ENCODE measurements at places on chromosomes 2 and 18.
A peak's percentile ranks its signal among the peaks of the same experiment; 100 is the strongest.

- no peak for DNase-seq
Measured at GRCh38 chr18:76689646-76690264, 132.6 kb upstream of the ZNF236 start.

DNA sequence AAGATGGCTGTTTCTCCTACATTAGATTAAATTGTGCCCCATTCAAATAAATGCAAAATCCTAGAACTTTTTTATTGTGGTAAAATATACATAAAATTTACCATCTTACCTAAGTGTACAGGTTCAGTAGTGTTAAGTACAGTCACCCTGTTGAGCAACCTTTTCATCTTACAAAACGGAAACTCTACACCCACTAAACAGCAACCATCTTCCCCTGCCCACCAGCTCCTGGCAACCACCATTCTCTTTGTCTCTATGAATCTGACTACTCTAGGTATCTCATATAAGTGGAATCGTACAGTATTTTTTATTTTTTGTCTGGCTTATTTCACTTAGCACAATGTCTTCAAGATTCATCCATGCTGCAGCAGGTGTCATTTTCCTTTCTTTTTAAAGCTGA, 53.0 kb downstream of the ASXL2 start:
- DNase-seq: no peak

- DNase-seq: peak; percentile 82
Measured at GRCh38 chr2:218733171-218734021, 22.8 kb downstream of the TTLL4 start.

GRCh38 chr18:22783662-22784076, 149.5 kb upstream of the RBBP8 start:
- DNase-seq: no peak

DNA sequence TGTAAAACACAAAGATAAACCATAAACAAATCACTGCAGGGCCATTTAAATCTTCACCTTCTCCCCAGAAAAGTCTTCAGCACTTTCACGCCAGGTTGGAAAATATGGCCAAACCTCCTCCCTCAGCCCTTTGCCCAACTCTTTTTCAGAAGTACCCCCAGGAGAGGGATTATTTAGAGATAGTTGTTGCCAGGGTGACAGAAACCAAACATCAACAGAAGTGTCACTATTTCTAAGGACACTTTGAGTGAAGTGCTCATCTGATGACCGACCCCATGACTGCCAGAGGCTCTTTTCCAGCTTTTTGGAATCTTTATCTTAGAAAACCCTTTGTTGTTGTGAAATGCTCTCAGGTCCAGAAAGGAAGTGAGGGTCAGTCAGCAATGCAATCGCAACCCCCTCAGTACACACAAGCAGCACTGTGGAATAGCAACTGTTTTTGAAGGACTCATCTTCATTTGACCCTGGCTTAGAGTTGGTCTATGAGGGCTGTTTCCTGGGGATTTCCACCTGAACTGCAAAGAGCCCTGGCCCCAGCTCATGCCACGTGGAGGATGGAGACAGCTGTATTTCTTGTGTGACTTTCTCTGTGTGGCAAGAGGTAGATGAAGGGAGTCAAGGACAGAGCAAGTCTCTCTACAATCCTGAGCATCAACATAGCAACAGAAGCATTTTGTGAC, 114.0 kb upstream of the STON1 start:
- DNase-seq: no peak

DNA sequence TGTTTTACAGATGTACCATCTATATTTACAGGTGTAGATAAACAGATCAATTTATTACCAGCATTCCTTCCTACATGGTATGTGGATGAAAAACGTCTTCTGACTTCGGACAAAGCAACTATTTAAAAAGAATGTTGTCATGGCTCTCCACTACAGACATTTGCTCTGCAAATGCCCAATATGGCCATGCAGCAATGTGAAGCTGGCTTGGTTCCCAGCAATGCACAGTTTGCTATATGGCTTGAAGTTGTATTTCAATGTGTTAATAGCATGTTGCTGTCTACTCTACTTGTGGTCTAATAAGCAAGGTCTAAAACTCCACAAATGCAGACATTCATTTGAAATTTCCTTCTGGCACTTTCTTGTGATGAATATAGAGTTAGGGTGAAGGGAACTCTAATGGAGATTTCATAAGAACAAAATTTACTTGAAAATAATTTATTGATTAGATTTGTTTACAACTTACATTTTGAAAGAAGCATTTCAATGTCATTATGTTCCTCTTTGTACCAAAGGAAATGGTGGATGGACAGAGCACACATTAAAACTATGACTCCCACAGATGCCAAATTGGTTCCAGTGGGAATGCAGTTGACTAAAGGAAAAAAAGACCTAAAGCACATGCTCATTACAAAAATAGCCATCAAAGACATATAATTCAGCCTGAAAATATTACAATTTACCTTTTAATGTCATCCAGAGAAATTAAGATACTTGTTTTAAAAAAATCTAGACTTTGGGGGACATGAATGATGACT, 234.0 kb downstream of the DYM start:
- no peak for DNase-seq

- DNase-seq: no peak
Measured at GRCh38 chr2:9375857-9376428, 47.4 kb downstream of the ITGB1BP1 start.

All from ELR (cell line).